ENCODE measurements at places on chromosomes 4 and X. TPM values are rescaled to one million over a fixed set of nuclear protein-coding genes. Genes with fewer than 3 reads are reported as not detected.

- no peak for DNase-seq
Observed at GRCh38 chr4:108141213-108141950, 27.4 kb downstream of the LEF1 start.

- DNase-seq = no peak
Observed at GRCh38 chrX:111831343-111831742, 44.6 kb upstream of the TRPC5OS start.

- no peak for DNase-seq
Observed at GRCh38 chrX:21943460-21944135, 3.1 kb downstream of the SMS start.

- DNase-seq = no peak
Observed at GRCh38 chrX:784829-785228, 154.2 kb downstream of the SHOX start.

- no peak for DNase-seq
Observed at GRCh38 chrX:147565237-147565636, 346.5 kb upstream of the FMR1 start.

DNA sequence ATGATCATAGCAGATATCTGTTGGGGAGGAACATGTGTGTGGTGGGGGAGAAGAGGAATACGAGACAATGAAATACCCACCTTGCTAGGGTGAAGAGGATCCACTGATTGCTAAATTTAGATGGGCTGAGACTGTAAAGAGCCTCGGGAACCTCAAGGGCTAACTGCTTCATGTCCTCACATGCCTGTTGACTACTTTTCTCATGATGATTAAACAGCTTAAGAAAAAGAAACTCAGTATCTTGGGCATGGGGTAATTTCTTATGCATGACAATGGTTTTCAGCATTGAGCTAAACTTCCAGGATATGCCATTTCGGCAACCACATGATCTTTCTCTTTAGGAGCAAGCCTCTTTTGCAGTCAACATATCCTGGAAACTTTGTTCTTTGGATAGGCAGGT lies 3.9 kb upstream of the LNX1 start:
- DNase-seq = no peak

- no peak for DNase-seq
Observed at GRCh38 chr4:8035371-8035780, 95.7 kb upstream of the AFAP1 start.

GRCh38 chrX:131746491-131746968 lies 202.7 kb downstream of the OR13H1 start:
- no peak for DNase-seq

GRCh38 chr4:122276359-122276758 lies 102.5 kb upstream of the ADAD1 start:
- no peak for DNase-seq

GRCh38 chr4:18571301-18571761 lies 549.8 kb upstream of the LCORL start:
- DNase-seq = no peak

DNA sequence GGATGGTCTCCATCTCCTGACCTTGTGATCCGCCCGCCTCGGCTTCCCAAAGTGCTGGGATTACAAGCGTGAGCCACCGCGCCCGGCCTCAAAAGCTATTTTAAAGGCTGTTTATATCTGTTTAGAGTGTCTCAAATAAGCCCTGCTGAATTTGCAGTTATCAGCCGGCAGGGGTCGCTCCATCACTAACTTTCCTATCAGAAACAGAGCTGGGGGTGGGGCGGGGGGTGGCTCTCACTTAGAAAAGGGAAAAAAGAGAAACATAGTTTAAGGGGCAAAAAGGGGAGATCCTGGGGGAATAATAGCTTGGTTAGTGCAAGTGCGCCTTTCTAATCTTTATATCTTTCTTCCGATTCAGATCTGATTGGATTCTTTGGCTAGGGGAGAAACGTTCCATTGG lies 450.7 kb downstream of the UBE2NL start:
- no peak for DNase-seq

GRCh38 chr4:140174543-140174942 lies 20.6 kb upstream of the MAML3 start:
- no peak for DNase-seq

The PNMA3 gene
- 1.2 TPM for total RNA-seq

The SH3RF1 gene
- total RNA-seq = 7.1 TPM

The KCTD8 gene
- total RNA-seq = not detected

The ADGRG4 gene
- not detected for total RNA-seq
